Stimulated activated CD4-positive, alpha-beta T cell treated with anti-CD3 and anti-CD28 coated beads, TNF-alpha, amount 100 ng/mL, for 4 hours (primary cell): ENCODE measurements at places on chromosomes 7 and 10.

GRCh38 chr7:44655341-44655740 is 48.9 kb downstream of the OGDH start:
- no peak for DNase-seq

DNA sequence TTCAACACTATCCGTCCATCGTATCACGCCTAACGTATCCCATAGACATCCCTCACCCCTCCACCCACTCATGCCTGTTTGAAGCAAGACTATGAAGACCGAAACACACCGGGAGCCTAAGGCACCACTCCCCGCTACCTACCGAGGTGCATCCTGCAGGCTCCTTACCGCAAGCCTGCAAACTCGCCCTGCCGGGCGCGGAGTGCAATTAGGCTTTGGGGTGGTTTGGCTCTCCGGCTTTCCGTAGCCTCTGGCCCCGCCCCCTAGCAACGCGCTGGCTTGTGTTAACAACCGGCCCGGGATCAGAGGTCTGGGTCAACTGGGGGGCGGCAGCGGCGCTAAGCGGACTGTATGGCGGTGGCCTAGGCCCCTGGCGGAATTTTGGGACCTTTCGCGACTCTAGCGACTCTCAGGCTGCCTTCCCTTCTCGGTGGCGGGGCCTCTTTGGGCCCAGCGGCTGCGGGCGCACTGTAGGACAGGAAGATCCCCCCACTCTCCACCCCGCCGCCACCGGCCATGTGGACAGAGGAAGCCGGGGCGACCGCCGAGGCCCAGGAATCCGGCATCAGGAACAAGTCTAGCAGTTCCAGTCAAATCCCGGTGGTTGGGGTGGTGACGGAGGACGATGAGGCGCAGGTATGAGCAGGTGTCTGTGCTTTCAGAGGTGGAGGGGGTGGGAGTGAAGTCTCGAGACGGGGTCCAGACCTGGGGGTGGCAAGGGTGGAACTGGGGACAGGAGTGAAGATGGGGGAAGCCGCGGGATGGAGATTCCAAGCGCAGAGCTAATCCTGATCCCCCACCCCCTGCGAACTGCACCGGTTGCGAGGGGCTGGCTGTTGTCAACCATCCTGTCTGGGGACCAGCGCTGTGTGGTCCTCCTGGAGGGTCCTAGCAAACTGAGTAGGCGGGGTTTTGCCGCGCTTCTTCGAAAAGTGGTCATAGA is at the start of gene CFAP69:
CFAP69 (plus strand) TSS at position 266 of the 943 bp plus-strand sequence; CDS start at position 517, 251 bp downstream.
- peak; percentile 76 for DNase-seq

GRCh38 chr7:129612112-129613015 is 844 bp downstream of the NRF1 start:
- DNase-seq = peak; percentile 2

- DNase-seq = no peak
These were observed 132.2 kb downstream of the BBS9 start for GRCh38 chr7:33261585-33261984.

GRCh38 chr7:142711746-142712616 is 37.3 kb upstream of the PRSS1 start:
- no peak for DNase-seq

GRCh38 chr7:50264908-50265307 is 39.6 kb upstream of the IKZF1 start:
- DNase-seq = peak; percentile 26

DNA sequence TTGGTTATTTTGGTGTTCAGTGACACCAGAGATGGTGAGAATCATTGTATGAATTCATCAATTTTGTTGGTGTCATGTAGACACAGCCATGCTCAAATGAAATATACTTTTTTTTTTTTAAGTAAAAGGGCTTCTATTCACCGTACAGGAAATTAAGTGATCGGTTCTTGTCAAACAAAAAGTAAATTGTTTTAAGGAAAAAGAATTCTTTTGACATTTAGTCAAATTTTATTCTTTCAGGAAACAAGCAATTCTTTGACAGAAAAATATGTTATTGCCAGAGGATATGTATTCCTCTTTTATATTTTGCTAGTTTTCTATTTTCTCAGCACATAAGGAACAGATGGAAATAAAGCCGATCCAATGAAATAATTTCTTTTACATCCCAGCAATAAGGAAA is 551.9 kb downstream of the MAGI2 start:
- DNase-seq = no peak

DNA sequence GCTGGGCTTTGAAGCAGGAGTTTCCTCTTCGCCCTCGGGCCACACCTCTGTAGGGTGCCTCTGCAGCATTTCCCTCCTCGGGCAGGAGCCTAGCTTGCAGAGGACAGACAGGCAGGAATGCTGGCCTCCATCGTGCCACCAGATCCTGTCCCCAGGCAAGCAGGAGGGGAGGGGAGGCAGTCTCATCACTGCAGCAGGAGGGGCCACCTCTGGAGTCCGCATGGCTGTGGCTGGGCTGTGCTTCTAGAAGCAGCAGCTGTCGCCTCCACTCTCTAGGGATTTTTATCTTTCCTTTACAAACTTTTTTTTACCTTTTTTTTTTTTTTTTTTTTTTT is 181.4 kb downstream of the CUX1 start:
- DNase-seq = no peak

GRCh38 chr7:45039106-45039505 is 39.1 kb downstream of the CCM2 start:
- DNase-seq = no peak

DNA sequence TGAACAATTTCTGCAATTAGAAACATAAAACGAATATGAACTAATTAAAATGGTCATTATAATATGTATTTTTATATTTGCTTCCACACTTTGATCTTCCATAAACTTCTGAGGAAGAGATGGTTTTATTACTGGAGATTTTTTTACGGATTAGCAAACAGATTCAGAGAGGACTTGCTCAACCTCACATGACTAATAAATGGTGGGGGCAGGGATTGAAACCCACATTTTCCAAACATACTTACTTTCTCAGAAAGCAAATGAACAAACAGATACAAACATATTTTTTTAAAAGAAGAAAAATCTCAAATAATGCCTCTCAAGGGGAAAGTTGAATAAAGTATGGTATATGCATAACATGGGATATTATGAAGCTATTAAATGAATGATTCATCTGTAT is 18.3 kb downstream of the ANKMY2 start:
- no peak for DNase-seq

DNA sequence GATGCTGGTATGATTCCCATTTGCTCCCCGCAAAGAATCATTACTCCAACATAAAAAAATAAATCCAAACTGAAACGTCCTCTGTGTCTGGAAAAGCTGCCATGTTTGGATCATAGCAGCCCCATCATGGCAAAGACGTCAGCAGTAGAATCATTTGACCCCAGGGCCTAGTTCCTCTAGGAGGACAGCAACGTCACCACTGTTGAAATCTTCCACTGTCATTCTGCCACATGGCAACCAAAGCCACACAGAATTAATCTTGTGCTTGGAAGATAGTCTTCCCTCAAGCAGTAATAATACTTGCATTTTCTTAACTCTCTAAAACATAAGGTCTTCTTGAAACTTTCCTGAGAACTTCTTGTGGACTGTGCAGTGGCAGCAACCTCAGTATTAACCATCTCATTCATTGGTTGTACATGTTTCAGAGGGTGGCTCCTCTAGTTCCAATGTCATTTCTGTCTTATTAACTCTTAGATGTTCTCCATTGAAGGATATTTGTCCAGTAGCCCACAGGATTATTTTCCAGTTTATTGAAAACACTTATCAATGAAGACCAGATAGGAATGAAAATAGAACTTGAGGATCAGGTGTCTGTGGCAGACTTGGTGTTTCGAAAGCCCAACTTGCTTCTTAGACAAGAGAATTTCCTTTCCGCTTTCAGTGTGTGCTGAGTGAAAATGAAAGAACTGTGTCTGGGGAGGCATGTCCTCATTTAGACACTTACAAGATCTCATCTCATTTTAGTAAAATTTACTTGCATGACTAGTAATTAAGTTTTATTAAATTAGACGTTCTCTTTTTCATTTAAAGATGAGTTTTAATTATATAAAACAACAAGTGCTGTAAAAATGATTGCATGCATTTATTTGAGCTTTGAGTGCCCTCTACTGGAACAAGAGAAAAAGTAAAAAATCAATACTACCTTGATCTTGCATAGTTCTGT is 28.9 kb upstream of the INHBA start:
- DNase-seq = no peak

DNA sequence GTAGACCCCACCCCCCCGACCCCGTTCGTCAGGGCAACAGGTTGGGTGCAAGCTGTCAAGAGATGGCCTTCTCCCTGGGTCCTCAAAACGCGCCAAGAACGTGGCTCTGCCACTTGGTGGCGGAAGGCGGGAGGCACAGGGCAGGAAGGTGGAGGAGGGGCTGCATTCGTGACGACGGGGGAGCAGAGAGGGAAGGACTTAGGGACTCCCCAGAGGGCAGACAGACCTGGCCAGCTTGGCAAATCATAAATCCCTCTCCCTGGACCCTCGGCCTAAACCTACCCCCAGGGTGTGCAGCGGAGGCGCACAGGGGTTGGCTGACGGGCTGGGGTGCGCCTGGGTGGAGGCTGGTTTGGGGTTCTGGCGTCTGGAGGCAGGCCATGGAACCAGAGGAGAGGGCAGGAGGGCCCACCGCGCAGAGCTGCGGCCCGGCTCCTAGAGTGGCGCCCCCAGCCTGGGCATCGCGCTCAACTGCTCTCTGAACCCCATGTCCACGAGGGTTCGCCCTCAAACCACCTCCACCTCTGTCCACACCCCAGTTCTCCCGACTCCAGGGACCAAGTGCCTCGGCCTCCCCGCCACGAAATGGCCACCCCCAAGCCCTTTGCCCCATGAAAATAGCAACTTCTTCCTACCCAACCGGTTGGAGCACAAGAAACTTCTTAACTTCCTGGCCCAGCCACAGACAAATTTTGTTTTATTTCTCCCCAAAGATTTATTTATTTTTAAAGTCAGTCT is 10.8 kb upstream of the GATA3 start:
- DNase-seq = no peak

- no peak for DNase-seq
These were observed 60.6 kb upstream of the LAMB1 start for GRCh38 chr7:108063520-108063933.

DNA sequence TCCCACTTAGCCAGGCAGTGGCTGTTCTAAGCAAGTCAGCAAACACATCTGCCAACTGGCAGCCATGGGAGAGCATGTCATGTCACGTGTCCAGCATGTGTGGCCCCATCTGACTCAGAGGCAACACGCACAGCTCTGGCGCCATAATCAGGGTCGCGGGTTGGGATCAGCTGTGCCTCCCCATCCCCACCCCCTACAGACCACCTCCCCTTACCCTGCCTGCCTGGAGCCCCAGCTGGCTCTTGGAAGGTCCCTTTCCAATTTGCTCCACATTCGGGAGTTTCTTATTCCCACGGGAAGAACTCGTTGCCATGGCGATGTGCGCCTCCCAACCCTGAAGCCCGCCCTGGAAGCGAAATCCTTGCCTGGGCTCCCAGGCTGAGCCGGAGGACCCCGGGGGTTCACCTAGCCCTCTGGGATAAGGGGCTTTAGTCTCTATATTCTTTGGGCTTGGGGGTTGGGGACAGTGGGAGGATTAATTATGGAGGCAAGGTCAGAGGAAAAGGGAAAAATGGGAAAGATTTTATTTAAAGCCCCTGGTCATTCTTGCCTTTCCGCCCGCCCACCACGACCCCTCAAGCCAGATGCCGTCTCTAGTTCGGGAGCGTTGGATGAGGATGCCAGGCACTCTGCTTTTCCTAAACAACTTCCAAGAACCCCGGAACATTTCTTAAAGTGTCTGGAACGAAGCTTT is 283.7 kb downstream of the ZEB1 start:
- DNase-seq = no peak

DNA sequence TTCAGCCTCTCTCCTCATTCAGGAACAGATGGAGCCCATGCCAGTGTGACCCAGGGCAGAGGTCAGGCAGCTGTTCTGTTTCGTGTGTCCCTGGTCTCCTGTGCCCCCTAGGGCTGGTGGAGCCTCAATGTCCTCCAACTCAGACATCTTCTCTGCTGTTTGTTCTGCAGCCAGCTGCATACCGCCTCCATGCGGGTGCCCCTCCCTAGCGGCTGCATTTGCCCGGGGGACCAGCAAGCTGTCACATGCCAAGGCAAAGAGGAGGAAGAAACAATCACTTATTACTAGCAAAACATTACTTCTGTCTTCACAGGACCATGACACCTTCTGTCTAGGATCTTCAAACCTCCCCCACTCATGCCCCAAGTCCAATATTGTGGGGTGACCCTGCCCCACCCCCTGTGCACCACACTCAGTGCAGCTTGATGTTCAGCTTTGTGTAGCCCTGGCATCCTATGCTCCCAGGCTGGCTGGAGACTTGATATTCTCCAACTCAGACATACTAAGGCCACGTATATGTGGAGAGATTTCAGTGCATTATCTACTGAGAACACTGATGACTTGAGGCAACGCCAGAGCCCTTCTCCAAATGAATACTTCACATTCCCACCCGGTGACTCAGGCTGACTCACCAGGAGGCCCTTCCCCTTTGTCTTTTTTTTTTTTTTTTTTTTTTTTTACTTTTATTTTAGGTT is 188.9 kb downstream of the SKIDA1 start:
- DNase-seq = no peak

GRCh38 chr7:99762680-99763327 is 21.2 kb downstream of the CYP3A4 start:
- DNase-seq = no peak

GRCh38 chr10:44347609-44348400 is 37.1 kb downstream of the CXCL12 start:
- no peak for DNase-seq

GRCh38 chr10:50651808-50652207 is 28.1 kb upstream of the SGMS1 start:
- no peak for DNase-seq

GRCh38 chr10:132143162-132143561 is 43.6 kb upstream of the DPYSL4 start:
- no peak for DNase-seq

DNA sequence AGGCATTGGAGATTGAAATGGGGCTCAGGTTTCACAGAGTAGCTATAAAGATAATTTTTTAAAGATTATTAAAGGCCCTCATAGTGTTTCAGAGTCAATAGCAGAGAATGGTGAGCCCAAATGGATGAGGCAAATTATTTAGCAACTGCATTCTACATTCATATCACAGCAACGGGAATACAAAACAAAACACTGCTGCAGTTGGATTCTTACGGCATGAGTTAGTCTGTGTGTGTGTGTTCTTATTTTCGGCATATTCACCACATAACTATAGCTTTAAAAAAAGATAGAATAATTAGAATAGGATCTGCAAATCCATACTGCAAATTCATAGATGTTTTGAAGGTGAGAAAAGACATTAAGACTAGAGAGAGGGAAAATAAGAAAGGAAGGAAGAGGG is 66.0 kb downstream of the SUGCT start:
- DNase-seq = no peak

- DNase-seq = no peak
These were observed 19.3 kb downstream of the ZNF316 start for GRCh38 chr7:6656413-6656812.

DNA sequence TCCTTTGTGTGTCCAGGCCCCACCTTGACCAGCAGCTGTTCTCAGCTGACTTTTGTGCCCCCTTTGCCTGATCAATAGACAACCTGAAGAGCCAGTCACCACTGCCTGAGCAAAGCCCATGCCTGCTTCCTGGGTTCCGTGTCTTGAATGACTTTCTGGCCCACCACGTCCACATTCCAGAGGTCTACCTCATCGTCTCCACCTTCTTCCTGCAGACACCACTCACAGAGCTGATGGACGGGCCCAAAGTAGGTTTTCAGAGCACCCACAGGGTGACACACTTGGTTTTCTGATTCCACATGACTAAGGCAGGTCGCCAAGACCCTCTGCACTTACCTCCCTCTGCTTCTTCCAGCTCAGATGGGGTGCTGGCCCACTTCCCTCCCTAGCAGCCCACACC is 126.8 kb downstream of the WDFY4 start:
- DNase-seq = no peak
